SW 1271 (cell line): ENCODE measurements at places on chromosomes 7 and 10.

DNA sequence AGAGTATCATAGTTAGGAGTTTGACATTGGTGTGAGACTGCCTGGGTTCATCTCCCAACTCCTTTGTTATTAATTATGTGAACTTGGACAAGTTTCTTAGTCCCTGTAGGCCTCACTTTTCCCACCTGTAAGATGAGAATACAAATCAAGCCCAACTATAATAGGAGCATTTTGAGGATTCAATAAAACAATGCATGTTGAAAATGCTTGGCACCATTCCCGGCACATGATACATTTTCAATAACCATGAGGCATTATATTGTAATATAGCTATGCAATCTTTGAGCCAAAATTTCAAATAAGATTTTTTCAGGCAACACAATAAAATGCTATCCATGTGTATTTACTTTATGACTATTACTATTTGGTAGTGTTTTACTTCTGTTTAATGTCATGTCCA, 229.0 kb upstream of the SP4 start:
- DNase-seq, result no peak

DNA sequence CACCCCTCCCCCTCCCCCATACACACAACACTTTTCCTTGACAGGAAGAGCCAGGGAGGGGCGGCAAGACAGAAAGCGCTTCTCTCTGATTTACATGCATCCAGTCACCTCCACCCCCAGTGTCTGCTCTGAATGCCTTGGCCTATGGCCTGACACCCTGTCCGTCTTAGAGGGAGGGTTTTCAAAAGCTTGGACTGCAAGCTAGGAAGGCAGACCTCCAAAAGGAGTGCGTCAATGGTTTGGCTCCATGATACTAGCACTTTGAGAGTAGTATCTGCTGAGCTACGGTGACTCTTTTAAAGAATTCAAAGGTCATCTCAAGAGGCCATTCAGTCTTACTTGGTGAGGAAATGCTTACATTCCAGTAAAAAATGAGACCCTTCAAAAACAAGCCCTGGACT, 20.3 kb upstream of the PAX2 start:
- DNase-seq, result no peak

DNA sequence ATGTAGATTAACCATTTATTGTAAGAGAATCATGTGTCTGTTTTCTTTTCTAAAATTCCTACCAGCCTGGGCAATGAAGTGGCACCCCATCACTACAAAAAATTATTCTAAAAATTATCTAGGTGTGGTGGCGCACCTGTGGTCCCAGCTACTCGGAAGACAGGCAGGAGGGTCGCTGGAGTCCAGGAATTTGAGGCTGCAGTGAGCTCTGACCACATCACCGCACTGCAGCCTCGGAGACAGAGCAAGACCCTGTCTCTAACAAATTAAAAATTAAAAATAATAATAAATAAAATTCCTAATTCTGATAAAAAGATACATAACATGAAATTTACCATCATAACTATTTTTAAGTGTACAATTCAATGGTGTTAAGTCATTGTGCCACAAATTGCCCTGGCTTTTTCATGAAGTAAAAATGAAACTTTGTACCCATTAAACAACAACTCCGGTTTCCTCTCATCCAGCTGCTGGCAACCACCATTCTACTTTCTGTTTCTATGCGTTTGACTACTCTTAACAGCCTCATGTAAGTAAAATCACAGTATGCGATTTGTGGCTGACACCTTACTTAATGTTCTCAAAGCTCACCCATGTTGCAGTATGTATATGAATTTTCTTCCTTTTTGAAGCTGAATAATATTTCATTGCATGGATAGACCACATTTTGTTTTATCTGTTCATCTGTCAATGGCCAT, 20.6 kb upstream of the USP6NL start:
- DNase-seq, result no peak

DNA sequence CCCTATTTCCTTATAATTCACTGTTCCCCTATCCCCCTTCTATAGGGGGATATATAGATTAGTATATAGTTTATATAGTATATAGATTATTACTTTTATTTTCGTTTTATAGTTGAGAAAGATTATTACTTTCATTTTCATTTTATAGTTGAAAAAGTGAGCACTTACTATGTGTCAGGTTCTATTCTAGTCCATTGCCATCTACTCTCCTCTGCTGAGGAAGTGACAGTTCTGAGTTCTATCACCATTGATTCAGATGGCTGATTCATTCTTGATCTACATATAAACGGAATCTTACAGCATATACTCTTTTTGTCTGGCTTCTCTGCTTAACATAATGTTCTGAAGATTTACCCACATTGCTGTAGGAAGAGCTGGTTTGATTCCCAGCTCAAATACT, 20.7 kb upstream of the CAV2 start:
- DNase-seq, result no peak

GRCh38 chr7:43283706-43284105, 171.3 kb downstream of the HECW1 start:
- DNase-seq, result no peak

DNA sequence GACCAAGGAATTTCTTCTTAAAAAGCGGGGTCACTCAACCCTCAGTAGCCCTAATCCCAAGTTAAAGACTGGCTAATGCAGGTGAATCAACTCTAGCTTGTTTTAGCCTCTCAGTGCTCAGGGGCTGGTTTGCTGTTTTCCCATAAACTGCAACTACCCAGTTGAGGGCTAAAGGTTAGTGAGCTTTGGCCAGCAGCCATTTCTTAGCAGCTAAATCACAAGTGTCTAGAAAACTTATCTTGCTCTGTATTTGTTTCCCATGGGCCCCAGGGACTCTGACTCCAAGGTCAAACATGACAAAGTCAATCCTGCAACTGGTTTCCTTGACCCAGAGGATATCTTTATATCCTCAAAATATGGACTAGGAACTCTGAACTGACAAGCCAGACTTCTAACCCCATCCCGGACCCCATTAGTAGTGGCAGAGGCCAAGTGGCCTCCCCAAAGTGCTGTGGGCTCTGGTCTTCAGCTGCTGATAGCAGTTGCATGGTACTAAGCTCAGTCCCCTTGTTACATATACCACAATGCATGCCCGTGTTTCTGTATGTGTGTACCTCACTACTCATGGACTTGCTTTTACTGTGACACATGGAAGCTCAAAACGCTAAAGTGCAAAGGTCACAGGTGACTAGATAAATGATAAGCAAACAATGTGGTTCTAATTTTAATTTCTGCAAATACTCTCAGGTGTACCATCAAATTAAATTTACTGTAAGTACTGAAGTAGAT, 793.0 kb upstream of the IGFBP3 start:
- DNase-seq, result no peak

- no peak for DNase-seq
Measured at GRCh38 chr7:134916171-134916883, 70.0 kb upstream of the AGBL3 start.

DNA sequence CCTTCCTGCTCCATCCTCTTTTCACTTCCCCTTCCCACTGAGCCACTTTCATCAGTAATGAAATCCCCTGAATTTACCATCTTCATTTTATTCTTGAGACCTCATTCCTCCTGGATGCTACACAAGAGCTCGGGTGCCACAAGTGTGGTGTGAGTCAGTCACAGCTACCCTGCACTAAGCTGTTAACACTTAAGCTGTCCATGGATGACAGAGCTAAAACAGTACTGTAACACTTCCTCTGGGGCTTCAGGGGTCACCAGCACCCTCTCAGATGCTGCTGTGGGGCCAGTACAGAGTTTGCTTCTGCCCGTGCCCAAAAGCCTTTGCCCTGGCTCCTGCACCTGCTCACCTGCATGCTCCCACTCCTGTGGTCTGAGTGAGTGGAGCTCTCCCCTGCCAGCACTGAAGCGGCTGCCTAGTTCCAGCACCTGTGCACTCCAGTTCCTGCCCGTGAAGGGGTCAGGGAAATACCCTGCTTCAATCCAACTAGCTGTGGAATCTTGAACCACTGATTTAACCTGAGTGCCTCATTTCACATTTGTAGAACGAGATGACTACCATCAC, 71.9 kb downstream of the POT1 start:
- no peak for DNase-seq

DNA sequence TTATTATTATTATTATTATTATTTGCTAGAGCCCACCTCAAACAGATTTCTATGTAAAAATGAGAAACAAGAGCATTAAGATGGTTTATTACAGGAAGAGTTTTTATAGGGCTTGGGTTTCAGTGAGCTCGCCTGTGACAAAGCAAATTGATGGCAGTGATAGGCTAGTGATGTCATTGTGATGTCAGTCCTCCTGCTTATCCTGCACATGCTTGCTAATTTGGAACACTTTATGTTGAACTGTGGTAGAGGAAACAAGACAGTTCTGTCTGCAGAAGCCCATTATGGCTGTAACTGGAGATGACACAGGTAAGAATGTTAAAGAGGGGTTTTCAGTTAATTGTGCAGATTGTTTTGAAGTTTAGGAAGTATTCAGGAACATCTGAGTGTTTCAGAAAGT, 68.3 kb downstream of the CREM start:
- no peak for DNase-seq

DNA sequence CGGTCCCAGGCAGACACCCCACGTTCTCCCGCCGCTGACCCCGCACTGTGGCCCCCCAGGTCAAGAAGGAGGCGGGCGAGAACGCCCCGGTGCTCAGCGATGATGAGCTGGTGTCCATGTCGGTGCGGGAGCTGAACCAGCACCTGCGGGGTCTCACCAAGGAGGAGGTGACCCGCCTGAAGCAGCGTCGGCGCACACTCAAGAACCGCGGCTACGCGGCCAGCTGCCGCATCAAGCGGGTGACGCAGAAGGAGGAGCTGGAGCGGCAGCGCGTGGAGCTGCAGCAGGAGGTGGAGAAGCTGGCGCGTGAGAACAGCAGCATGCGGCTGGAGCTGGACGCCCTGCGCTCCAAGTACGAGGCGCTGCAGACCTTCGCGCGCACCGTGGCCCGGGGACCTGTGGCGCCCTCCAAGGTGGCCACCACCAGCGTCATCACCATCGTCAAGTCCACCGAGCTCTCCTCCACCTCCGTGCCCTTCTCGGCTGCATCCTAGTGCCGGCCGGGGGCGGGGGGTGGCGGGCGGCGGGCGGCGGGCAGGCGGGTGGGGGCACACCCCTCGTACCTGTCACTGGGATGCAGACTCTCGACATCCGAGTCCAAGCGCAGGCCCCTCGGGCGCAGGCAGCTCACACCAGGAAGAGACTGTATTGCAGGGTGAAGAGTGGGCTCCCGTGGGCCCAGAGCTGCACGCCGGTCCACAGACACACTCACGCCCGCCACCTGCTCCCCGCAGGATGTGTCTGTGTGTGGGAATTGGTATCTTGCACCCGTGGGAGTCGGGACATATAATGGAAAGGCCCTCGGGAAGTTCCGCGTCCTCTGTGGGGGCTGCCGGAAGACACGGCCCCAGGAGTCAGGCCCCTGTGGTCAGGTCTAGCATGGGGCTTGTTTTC, 9.6 kb downstream of the MAFK start:
- DNase-seq, result no peak

DNA sequence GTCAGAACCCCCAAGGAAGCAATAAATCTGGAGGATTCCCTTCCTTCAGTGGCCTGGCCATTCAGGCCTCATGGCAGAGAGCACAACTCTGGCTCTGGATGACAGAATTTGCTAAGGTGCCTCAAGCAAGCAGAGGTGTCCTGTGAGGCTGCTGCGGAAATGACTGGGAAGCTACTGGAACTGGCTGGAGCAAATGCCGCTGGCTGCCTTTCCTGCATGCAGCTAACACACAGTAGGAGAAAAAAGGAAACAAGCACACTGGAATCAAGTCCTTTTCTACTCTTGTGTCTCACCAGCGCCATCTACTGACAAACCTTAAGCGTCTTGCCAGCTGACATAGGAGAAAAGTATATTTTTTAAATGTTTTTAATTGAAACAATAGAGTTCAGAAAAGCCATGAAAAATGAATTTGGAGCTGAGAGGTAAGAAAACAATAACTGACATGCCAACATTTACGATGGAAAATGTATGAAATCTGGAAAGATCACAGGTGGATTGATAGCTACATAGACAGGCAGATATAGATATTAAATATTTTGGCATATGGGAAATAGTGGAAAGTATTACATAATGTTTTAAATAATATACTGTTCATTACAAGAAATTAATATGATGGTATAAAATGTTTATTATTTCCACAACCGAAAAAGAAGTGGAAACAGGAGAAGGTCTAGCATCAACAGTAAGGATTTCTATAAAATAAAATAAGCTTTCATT, 951.6 kb downstream of the ANKRD7 start:
- DNase-seq, result peak; percentile 74
